Osteoblast (primary cell): ENCODE measurements at places on chromosomes 12 and 14. TPM values are rescaled to one million over a fixed set of nuclear protein-coding genes. Genes with fewer than 3 reads are reported as not detected.

DNA sequence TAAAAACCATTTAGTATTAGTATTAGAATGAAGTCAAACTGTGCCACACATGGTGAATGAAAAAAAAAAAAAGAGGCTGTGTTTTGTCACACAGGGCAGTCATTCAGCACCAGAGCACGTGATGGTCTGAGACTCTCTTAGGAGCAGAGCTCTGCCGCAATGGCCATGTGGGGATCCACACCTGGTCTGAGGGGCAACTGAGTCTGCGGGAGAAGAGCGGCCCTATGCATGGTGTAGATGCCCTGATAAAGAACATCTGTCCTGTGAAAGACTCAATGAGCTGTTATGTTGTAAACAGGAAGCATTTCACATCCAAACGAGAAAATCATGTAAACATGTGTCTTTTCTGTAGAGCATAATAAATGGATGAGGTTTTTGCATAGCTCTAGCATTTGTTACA, 12.2 kb upstream of the BDKRB1 start:
- DNase-seq = no peak

GRCh38 chr14:105733081-105734065, 207.0 kb downstream of the TMEM121 start:
- DNase-seq = peak; percentile 51

DNA sequence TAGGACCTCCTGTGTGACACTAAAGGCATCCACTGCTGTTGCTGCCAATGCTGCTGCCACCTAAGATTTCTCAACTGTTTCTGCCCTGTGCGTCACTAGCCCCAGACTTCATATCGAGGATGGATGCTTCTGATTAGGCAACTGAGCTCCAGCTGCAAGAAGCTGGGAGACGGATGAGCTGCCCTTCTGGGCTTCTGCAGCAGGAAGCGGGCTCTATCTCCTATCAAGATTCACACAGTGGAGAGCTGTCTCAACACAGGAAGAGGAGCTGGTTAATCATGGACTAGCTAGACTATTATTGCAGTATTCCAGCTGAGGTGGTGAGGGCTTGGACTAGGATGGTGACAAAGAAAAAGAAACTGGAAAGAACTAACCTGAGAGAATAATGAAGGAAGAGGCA, 59.2 kb upstream of the PELI2 start:
- DNase-seq = no peak

DNA sequence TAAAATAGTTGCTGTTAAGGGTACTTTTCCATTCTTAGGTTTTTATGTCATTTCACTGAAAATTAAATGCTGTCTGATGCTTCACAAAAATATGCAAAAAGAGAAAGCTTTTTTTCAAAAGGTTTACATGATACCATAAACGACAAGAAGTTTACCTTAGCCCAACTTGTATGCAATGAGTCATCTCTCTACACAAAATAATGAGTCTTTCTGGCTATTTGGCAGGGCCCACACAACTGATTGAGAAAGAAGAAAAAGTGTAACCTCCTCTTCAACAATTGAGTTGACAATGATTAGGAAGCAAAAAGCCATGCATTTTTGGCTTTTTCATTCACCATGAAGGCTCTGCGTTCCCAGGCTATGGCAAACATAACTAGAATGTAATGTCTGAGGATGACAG, 165.4 kb upstream of the CPNE8 start:
- no peak for DNase-seq

DNA sequence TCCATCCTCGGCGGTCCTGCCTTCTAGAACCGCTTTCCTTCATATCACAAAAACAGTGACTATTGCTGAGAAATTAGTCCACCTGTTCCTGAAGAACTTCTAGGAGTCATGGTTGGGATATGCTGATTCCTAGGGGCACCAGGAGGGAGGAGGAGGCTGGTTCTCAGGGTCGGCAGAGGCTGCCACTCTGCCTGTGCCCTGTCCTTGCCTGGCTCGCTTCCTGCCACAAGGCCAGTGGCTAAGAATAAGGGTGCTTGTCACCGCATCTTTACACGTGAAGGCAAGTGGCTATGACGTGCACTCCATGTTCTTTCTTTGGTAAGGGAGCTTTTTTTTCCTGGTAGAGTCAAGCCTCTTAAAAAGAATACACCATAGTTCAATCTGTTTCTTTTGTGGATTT, 18.7 kb upstream of the DGLUCY start:
- no peak for DNase-seq

GRCh38 chr14:103521951-103522563, 573 bp downstream of the CKB start:
- DNase-seq = peak; percentile 91

DNA sequence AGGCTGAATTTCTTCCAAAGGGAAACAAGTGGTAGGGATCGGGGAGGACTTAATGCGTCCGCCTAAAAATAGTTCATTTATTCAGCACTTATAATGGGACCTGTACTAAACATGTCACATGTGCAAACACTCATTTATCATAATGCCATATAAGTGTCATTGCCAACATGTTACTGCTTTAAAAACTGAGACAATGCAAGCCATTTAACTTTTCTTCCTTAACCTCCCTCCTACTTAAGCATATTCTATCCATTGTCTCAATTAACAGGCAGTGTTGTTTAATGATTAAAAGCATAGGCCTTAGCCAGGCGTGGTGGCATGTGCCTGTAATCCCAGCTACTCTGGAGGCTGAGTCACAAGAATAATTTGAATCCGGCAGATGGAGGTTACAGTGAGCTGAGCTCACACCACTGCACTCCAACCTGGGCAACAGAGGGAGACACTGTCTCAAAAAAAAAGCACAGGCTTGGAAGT, 13.5 kb upstream of the SCFD1 start:
- DNase-seq = no peak

DNA sequence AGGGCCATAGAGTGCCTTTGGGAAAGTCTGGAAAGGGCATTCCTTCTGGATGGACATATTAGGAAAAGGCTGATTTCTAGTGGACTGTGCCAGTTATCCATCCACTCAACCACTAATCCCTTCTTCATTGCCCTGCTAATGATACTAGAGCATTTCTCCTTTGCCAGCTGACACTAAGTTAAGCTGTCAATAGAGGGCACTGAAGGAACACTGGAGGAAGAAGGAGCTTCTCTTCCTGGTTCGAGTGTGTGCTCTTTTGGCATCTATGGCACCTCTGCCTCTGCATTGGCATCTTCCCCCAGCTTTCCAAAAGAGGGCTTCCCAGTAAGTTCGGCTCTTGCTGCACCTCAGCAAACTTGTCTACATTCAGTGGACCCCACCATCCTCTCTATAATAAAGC, 165.4 kb downstream of the DERA start:
- peak; percentile 18 for DNase-seq

GRCh38 chr14:50008562-50008961, 107.8 kb downstream of the VCPKMT start:
- no peak for DNase-seq

- DNase-seq = peak; percentile 55
These were observed 101.2 kb upstream of the EIF5 start for GRCh38 chr14:103232831-103233319.

GRCh38 chr14:76502638-76503037, 126.7 kb downstream of the ESRRB start:
- no peak for DNase-seq

GRCh38 chr14:54778618-54779345, 123.8 kb downstream of the GCH1 start:
- no peak for DNase-seq

DNA sequence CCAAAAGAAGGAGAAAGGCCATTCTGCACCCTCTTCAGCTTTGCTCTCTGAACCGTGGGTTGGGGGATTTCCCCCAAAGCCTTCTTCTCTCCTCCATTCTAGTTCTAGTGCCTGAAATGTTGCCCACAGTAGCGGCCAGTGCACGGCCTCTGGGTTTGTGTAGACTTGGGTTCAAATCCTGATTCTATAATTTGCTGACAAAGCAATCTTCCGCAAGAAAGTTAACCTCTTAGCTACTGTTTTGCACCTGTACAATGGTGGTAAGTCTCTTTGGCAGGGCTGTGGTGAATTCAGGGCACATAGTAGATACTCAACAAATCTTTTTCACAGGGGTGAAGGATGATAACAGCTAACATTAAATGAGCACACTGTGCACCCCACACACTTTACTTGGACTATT, 5.8 kb upstream of the CACNA1C start:
- no peak for DNase-seq

GRCh38 chr14:66045572-66046021, 440.6 kb upstream of the CCDC196 start:
- DNase-seq = no peak

DNA sequence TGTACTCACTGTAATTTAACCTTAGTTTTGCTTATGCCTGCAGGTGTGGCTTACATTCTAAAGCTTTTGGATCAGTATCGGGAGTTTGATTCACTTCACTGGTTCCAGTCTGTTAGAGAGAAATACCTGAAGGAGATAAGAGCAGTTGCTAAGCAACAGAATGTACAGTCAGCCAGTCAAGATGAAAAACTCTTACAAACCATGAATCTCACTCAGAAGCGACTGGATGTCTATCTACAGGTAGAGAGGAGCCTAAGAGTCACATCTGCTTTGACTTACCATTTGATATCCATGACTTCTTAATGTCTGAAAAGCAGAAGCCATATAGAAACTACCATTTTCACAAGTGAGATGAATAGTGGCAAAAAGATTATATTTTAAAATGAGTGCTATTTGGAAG, 56.5 kb downstream of the WASHC4 start:
- DNase-seq = no peak

GRCh38 chr12:64390275-64390851, at the start of gene C12orf56:
Gene C12orf56 (minus strand): TSS chr12:64390758. CDS start chr12:64390565, 193 bp downstream.
- DNase-seq = peak; percentile 87

DNA sequence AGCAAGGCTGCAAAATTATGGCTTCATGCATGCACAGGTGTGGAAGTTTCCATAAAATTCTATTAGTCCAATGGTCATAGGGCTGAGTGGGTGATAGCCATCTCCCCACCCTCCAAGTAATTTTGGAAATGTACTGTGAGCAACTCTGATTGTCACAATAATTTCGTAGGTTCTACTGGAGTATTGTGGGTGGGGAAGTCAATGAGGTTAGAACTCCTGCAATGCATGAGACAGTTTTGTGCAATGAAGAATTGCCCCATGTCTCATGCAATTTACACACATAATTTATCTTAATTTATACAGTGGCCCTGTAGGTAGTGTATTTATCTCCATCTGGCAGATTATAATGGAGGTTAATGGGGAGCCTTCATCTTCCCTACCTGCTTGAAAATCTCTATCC, 20.5 kb downstream of the IFNG start:
- DNase-seq = no peak

DNA sequence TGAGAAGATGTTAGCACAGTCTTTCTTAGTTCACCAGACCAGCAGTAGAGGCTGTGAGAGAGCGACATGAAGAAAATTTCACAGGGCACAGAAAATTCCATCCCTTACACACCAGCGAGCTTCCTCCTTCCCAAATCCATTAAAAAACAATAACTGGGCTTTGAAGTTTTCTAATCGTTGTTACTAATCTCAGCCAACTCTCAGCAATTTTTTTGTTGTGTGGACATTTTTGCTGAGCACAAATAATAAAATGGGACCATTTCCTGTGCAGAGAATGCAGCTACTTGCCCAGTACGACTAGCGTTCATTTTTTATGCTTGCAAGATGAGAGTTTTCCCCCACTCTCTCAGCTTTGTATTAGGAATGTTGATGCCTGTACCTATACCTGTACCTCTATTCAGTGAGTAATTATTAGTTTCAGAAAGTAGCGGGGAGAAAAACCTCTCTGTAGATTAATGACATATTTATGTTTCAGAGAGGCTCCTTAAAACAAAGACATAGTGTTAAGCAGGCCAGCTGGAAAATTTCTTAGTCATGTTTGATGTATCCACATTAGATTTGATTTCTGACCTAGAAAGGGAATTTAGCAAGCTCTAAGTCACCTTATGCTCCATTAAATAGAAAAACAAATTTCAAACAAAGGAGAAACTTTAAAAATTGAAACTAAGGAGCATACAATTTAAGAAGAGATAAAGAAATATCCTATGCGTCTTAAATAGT, 146.5 kb downstream of the SRGAP1 start:
- DNase-seq = no peak

DNA sequence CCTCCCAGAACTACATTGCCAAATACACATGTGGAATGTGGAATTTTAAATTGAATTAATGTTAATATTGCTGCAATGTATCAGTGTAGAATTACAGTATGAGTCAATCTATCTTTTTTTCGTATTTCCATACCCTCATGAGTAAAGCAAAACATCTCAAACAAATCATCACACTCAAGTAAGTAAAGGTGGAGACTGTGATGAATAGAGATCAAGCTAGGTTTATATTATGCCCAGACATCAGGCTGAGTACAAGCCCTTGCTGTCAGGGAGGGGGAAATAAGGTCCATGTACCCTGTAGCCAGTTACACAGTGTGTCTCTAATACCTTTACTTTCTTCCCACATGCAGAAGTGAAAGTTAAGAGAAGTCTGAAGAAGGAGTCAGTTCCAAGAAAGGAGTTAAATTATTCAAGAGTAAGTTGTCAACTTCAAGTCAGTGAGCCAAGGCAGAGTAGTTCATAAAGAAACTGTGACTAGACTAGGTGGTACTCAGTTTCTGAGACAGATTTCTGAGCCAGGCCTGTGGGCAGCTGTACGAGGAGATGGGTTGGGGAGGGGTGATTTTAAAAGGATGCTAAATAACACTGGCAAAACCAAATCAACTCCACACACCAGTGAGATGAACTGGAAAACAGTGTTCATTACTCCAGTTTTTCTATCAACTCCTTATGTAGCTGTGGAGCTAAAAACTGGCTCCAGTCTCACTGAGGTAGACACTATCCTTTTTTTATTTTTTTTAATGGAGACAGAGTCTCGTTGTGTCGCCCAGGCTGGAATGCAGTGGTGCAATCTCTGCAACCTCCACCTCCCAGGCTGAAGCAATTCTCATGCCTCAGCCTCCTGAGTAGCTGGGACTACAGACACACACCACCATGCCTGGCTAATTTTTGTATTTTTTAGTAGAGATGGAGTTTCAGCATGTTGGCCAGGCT, 23.8 kb upstream of the STK38L start:
- peak; percentile 37 for DNase-seq

GRCh38 chr12:108326254-108326750, 12.8 kb downstream of the CMKLR1 start:
- no peak for DNase-seq

The RBM19 gene
- total RNA-seq = 21.2 and 27.5 TPM in 2 replicates

The CLEC4C gene
- not detected in 2 replicates for total RNA-seq

The CLEC4A gene
- 0.29 and 0.72 TPM in 2 replicates for total RNA-seq

The CLEC2B gene
- total RNA-seq = 11.5 and 11.6 TPM in 2 replicates
